ENCODE measurements at places on chromosomes 11 and 22.
A peak's percentile ranks its signal among the peaks of the same experiment; 100 is the strongest.

DNA sequence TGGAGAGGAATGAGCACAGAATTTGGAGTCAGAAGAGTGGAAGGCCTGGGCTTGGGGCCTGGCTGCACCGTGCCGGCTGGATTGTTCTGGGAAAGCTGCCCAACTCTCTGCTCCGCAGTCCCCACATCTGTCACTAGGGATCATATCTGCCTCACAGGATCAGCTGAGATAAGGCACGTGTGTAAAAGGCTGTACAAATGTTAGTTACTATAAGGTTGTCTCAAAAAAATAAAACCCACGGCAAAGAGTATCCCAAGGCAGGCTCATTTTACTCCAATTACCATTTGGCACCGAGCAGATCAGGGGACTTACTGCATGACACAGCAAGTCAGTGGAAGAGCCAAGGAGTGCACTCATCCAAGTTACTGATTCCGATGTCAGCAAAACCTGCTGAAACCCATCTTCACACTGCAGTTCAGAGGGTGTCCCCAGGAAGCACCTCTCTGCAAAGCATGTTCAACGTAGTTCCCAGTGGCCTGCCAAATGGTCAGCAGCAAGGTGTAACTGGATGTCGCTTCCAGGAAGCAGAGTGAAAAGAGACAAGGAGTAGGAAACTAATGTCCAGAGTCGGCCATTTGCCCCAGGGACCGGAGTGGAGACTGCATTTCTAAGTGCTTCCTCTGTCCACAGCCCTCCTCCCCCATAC is 18.1 kb upstream of the MRTFA start:
- peak; percentile 49 for DNase-seq

GRCh38 chr22:41983513-41984405 is 14.5 kb downstream of the SEPTIN3 start:
- no peak for DNase-seq

GRCh38 chr22:35409783-35410662 is 10.1 kb downstream of the MCM5 start:
- no peak for DNase-seq

DNA sequence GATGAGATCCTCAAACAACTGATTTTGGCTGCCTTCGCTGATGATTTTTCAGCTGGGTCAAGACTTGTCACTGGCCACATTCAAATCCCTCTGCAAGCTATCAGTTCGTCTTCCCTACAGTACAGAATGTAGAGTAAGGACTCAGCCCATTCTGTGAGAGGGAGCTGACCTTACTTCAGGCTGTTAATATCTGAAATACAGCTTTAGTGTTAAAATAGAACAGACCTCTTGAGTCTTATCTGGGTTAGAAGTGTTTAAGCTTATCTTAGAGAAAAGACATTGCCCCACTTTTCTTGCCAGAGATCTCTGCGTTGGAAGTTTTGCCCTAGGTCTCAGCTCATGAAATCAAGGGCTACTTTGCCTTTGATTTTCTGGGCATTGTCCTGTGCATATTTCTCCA is 383.4 kb upstream of the LARGE1 start:
- no peak for DNase-seq

DNA sequence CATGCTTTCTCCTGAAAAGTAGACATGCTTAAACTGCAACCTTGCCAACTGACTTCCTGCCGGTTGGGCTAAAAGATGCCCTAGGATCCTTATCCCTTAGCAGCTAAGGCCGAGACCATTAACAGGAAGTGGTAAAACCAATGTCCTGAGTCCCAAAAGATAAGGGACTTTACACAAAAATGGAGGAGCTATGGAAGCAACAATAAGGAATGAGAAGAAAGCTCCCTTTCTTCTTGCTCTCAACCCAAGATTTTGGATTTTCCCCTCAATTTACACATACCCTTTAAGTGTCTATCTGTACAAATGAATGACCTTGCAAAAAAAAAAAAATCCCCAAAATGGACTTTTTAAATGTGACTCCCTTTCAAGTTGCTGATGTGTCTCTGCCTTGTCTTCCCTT is 11.1 kb downstream of the MRPL17 start:
- DNase-seq = no peak

DNA sequence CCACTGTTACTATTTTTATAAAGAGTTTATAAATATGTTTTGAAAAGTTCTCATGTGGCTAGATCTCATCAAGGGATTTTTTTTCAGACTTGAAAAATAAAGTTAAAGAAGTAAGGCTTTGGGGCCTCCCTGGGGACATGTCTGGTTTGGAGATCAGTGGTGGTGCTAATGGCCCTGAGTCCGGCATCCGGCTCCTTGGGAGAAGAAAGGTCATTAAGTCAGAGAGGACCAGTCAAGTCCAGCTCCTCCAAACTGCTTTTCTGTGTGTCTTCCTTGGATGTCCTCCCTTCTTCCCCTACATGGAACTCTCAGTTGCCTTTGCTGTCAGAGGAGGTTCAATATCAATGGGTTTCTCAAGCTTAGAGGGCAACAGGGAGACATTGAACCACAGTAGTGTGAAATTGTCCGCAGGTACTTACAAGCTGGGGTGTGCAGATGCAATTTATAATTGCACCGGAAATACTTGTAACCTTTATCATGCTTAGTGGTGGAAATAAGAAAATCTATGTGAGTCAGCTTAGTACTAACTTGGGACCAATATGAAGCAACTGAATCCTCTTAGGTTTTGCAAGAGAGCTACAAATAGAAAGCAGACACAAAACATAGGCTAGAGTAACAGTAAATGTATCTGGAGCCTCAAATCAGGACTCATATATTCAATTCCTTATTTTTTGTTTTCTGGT is 144.3 kb downstream of the TEAD1 start:
- DNase-seq = no peak

DNA sequence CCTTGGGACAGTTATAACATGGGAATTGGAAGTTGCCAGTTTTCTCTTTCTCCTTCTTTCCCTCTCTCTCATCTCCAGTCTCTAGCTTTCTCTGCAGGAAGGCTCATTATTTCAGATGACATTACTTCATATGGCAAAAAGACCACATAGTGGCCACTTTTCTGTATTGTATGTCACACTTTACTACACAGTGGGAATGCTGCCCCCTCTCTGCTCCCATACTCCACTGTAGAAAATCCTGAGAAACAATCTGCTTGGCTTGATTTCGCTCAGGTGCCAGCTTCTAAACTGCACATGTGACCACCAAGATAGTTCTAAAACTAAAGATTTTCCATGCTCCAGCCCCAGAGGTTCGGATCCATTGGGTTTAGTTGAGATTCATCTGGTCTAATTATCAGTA is 860.7 kb upstream of the CCDC90B start:
- no peak for DNase-seq

DNA sequence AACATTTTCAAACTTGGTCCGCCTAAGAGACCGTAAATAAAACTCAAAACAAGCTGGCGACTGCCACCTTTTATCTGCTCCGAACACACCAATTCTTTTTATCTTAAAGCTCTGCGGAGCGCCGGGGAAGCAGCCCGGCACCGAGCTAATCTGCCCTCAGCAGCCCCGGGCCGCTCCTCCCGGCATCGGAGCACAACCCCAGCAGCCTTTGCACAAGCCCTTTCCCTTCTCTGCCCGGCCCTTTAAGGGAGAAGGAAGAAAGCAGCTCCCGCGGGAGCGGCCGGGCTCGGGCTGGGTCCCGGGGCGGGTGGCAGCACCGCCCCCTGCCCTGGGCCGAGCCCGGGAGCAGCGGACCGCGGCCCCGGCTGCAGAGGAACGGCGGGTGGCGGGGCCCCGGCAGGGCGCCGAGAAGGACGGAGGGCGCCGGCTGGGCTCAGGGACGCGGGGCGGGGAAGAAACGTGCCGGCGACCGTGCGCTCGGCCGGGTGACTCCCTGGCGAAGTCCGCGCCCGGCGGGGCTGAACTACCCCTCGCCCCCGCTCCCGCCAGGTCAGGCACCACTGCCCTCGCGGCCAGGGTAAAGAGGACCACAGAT is 133.6 kb upstream of the C11orf58 start:
- DNase-seq = peak; percentile 35

DNA sequence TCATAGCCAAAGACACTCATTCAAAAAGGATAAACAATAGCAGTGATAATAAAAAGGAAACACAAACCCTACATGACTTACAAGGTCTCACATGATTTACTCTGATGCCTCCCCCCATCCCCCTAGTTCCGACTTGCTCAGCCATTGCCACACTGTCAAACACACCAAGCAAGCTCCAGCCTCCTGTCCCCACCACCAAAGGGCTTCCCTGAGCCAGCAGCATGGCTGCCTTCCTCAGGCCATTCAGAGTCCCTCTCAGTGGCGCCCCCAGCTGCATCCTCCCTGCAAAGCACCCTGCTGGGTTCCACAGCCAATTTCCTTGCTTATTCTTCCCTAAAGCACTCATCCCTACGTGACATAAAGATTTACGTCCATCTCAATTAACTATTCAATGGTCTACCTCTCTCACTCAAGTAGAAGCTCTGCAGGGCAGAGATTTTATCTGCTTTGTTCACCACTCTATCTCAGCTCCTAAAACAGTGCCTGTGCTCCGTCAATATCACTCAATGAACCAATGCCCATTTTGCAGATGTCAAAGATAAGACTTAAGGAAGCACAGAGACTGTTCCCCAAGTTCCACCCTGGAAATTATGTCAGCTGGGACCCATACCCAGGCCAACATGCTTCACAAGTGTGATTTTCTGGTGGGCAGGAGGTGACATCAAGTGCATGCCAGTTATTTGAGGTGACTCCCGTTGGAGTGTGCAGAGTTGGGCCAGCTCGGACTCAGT is 106.9 kb downstream of the SYN3 start:
- no peak for DNase-seq

GRCh38 chr22:38205261-38206128 is 3.7 kb downstream of the MAFF start:
- no peak for DNase-seq

- DNase-seq = no peak
These were observed 993 bp upstream of the SFI1 start for GRCh38 chr22:31495343-31495742.

- DNase-seq = no peak
These were observed 890.5 kb downstream of the BRD1 start for GRCh38 chr22:48937032-48937639.

DNA sequence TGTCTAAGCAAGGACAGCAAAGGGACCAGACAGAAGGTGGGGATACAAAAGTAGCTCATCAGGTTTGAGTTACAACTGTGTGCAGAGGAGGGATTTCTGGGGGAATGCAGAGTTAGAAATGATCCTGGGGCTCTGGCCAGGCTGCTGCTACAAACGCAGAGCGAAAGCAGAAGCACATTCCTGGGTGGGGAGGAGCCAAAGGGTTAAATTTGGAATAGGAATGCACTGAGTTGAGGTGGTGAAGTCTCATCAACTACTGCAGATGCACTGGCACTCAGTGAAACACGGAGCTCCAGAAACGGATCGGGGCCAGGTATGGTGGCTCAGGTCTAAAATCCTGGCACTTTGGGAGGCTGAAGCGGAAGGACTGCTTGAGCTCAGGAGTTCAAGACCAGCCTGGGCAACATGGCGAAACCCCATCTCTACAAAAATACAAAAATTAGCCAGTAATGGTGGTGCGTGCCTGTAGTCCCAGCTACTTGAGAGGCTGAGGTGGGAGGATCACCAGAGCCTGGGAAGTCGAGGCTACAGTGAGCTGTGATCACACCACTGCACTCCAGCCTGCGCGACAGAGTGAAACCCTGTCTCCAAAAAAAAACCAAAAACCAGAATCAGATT is 3.2 kb downstream of the CHKA start:
- no peak for DNase-seq

- no peak for DNase-seq
These were observed 68.6 kb downstream of the MICAL2 start for GRCh38 chr11:12179019-12179418.

GRCh38 chr22:26857169-26857568 is 199.8 kb downstream of the MIAT start:
- DNase-seq = no peak

GRCh38 chr11:92811341-92811740 is 158.1 kb upstream of the MTNR1B start:
- no peak for DNase-seq

GRCh38 chr11:128374026-128374425 is 213.3 kb downstream of the ETS1 start:
- no peak for DNase-seq

DNA sequence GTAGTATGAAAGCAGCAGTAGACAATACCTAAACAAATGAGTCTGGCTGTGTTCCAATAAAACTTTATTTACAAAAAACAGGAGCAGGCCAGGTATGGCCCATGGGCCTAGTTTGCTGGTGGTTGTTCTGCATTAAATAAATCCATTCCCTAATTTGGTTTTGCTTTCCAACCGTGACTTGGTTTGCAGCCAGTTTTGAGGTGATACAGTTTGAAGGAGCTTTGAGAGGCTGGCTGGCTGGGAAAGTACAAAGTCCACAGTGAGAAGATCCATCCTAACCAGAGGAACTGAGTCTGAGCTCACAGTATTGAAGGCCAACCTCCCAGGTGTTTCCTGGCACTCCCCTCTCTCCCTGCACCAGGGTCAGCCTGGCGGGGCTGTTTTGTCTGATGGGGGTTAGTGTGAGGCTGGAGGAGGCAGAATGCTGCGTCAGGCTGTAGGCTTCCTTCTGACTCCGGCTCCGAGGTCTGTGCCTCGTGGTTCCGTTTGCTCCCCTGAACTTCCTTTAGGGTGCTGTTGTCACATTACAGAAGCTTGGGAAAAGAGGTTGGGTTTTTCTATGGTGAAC is 129.5 kb downstream of the MICAL2 start:
- DNase-seq = no peak

- peak; percentile 72 for DNase-seq
These were observed 77.9 kb downstream of the BTBD10 start for GRCh38 chr11:13384908-13385640.

- no peak for DNase-seq
These were observed 37.5 kb upstream of the LYVE1 start for GRCh38 chr11:10605941-10606381.

- no peak for DNase-seq
These were observed 143.5 kb upstream of the B3GAT1 start for GRCh38 chr11:134555510-134555909.

DNA sequence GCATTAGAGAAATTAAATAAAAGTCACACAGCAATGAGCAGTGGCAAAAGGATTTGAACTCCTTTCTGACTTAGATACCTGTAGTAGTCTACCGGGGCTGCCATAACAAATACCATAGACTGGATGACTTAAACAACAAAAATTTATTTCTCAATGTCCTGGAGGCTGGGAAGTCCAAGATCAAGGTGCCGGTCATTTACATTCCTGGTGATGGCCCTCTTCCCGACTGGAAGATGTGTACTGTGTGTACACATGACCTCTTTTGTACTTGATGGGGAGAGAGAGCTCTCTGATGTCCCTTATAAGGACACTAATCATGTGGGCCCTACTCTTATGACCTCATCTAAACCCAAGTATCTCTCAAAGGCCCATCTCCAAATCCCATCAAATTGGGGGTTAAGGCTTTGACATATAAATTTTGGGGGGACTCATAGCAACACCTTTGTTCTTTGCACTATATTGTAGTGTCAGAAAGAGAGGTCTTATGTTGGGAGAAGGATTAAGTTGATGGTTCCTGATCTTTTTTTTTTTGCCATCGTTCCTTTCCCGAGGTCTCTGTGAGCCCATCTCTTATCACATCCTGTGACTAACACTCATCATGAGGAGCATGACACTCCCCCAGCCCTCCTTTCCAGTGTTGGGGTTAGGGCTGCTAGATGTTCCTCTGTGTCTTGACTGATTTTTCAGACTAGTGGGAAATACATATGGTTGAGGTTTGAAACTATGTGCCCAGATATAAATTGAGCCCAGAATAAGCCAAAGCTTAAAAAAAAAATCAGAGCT is 104.3 kb downstream of the TRAF6 start:
- DNase-seq = no peak

Data from NCI-H1105 treated with DMSO at 0.1 percent for 48 hours (cell line).